ENCODE measurements at places on chromosomes 3 and 15. TPM values are rescaled to one million over a fixed set of nuclear protein-coding genes. Genes with fewer than 3 reads are reported as not detected.

- DNase-seq: no peak
These were observed 25.5 kb downstream of the MCCC1 start for GRCh38 chr3:183073839-183074238.

GRCh38 chr3:139427283-139428060 is 38.0 kb upstream of the COPB2 start:
- peak; percentile 77 for DNase-seq

GRCh38 chr3:11091088-11091590 is 63.2 kb upstream of the HRH1 start:
- DNase-seq: no peak

GRCh38 chr15:71256934-71257664 is 141.8 kb downstream of the THSD4 start:
- no peak for DNase-seq

Gene SMC4
- 69.3 TPM for total RNA-seq

Gene TUSC7
- not detected for total RNA-seq

Gene ECE2
- not detected for total RNA-seq

Gene ARRDC4
- 6.9 TPM for total RNA-seq

Gene ANKRD63
- 0.37 TPM for total RNA-seq

Gene CPA3
- not detected for total RNA-seq

Data from H4 (cell line).